Stimulated activated CD4-positive, alpha-beta T cell treated with anti-CD3 and anti-CD28 coated beads, Interleukin-12 subunit alpha, Interleukin-12 subunit beta, amount 100 ng/mL, for 48 hours (primary cell): ENCODE measurements at places on chromosomes 4 and X.

GRCh38 chr4:147418226-147418625, 62.7 kb upstream of the EDNRA start:
- DNase-seq, result no peak

GRCh38 chr4:54837576-54838140, 179.9 kb downstream of the KIT start:
- DNase-seq, result no peak

- DNase-seq, result no peak
These were observed 293.8 kb upstream of the ARSJ start for GRCh38 chr4:114273238-114273637.

DNA sequence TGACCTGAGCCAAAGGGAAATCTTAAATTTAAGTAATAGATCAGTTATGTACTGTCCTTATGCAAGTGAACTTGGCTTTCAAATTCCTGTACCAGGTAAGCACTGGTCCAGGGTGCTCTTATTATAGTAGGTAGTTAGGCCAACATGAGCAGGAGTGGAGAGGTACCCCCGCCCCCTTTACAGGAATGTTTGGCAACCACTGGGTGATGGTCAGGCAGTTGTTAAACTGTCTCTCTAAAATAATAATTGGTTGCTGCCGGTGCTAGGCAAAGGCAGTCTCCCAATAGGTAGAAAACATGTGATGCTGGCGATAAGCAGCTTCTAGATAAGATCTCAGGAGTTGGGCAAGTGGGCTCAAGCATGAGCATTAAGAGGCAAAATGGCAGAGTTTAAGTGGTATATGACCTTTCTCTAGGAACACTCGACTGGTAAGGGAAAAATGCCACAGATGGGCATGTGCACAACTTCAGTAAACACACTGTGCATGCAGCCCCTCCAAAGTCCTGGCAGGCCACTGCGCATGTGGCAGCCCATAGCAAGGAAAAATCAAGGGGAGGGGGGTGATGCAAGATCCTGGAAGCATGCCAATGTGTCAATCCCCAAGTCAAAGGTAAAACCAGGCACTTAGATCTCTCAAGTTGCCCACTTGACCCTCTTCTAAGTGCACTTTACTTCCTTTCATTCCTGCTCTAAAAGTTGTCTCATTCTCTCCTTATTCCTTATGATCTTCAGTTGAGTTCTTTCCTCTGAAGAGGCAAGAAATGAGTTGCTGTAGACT, 1239.7 kb downstream of the C4orf33 start:
- no peak for DNase-seq

DNA sequence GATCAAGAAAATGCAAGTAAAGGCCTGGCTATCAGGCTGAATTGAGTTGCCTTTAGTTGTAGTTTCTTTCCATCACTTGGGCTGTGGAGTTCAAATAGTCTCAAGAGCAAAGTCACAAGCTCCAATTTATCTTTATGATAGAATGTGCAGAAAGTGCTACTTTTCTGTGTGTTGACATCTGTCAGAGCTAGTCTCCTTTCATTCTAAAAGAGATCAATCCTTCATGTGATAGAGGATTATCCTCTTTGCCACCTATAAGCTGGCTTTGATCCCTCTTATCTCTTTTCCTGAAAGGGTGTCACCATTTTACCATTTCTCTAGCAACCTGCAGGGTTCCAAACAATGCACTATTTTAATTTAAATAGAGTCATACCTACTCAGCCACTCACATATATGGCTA, 224.9 kb downstream of the TEX13A start:
- DNase-seq, result no peak
